Right cardiac atrium (tissue), 5 donors: ENCODE measurements at places on chromosomes 7 and 10. TPM values are rescaled to one million over a fixed set of nuclear protein-coding genes. Genes with fewer than 3 reads are reported as not detected.

DNA sequence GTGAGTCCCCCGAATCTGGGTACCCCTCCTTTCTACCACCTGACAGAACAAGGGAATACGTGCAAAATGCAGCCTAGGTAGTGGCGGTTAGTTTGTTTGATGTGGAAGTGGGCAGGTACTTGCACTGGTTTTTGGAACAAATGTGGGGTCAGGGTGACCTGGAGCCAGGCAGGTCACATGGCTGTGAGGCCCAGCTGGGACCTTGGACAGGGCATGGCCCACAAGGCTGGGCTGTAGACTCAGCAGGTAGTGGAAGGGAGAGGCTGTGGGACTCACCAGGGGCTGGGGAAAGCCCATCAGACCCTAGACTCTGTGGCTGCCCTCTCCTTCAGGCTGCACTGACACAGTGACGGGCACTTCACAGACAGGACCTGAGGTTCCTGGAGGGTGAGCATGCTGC, 159.9 kb upstream of the ADCY1 start:
- no peak for DNase-seq

DNA sequence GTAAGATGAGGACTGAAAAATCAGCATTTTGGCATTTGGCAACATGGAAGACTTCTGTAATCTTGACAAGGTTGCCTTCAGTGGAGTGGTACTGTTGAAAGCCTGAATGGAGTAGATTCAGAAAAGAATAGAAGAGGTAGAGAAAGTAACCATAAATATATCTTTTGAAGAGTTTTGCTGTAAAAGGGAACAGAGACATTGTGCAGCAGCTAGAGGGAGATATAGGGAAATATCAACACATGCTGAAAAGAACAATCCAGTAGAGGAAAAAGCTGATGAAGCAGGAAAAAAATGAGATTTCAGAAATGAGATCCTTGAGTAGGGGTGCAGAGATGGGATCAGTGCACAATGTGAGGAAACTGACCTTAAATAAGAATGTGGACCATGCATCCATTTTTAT, 60.0 kb downstream of the RAPGEF5 start:
- DNase-seq, result no peak

Gene TAC1
- total RNA-seq, result not detected

- no peak for DNase-seq
These were observed 11.6 kb downstream of the CRPPA start for GRCh38 chr7:16409777-16410176.

GRCh38 chr10:133388973-133389818, 4.8 kb upstream of the MTG1 start:
- no peak for DNase-seq

DNA sequence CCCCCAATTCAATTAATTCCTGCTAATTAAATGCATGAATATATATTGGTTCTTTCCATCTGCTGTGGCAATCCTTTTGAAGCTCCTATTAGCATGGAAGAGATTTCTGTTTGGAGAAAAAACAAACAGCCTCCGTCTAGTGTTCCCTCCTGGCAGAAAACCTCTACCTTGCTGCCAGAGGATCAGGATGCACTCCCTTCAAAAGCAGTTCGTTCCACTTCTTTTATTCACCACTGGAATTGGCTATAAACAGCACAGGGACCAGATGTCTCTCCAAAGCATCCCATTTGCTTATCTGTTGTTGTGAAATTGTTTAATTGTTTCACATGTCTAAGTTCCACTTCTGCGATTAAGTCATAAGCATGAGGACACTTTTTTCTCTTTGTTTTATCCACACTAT, 77.8 kb upstream of the PTN start:
- DNase-seq, result no peak

Gene SKAP2
- 12.9 TPM for total RNA-seq

- no peak for DNase-seq
These were observed 267.5 kb downstream of the SDK1 start for GRCh38 chr7:3568516-3568915.

Gene GIMAP1
- total RNA-seq, result 3.3 TPM

- DNase-seq, result peak; percentile 50
These were observed 95.2 kb downstream of the DNAJB6 start for GRCh38 chr7:157431951-157432540.

DNA sequence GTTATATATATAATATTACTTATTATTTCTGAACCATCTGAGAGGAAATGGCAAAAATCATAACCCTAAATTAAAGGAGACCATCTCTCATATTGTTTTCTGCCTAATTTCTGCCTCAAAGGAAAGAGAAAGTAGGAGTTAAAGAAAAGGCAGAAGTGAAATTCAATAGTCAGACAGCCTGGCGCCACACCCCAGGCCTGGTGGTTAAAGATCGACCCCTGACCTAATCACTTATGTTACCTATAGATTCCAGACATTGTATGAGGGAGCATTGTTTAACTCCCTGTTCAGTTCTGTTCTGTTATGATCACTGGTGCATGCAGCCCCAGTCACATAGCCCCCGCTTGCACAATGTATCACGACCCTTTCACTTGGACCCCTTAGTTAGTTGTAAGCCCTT, 24.9 kb upstream of the CHST3 start:
- no peak for DNase-seq

Gene HNRNPH3
- total RNA-seq, result 134 TPM

Gene MACC1
- 0.06 TPM for total RNA-seq

DNA sequence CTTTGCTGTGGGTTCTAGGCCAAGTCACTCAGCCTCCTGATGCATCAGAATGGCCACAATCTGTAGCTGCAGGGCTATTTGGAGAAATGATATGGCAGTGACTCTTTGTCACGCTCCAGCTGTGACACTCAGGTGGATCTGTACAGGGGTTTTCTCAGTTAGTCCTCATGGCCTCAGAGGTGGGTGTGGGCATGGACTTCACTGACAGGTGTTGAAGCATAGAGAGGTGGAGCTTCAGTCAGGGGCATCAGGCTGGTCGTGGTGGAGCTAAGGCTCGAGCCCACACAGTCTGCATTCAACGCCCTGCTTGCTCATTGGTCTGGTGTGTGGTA, 21.2 kb downstream of the PALD1 start:
- DNase-seq, result no peak

DNA sequence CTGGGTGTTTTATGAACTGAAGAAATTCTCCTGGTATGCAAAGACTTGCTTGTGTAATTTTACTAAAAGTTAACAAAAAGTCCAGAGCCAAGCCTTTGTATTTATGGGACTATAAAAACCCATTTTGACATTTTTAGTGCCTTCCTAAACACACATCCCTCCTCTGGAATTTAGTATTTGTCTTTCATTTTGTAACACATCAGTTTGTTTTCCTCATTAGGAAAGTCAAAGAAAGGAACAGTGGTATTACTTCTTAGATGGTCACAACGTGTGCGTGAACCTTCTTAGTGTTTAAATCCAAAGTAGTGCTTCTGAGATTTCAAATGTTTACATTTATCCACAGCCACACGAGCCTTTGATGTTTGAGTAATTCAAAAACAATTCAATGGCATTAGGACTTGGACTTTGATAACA, 103.2 kb upstream of the TMEM106B start:
- DNase-seq, result no peak

DNA sequence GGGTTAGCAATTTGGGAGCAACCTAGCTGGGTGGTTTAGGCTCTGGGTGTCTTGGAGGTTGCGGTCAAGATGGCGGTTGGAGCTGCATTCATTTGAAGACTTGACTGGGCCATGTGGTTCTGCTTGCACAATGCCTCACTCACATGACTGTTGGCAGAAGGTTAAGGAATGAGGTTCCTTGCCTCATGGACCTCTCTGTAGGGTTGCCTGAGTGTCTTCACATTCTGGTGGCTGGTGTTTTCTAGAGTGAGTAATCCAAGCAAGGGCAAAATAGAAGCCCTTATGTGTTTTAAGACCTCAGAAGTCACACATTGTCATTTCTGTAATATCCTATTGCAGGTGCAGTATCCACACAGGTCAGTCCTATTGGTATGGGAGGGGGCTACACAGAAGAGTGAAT, 52.0 kb downstream of the CDK14 start:
- DNase-seq, result no peak

GRCh38 chr7:107103369-107103768, 58.9 kb downstream of the PRKAR2B start:
- DNase-seq, result no peak

Gene FIS1
- total RNA-seq, result 285 TPM

Gene RPEL1
- not detected for total RNA-seq

Gene SAMD9L
- total RNA-seq, result 4.3 TPM

Gene SPDYE11
- total RNA-seq, result not detected

- no peak for DNase-seq
These were observed 750.2 kb downstream of the KCNMA1 start for GRCh38 chr10:76887223-76888010.

DNA sequence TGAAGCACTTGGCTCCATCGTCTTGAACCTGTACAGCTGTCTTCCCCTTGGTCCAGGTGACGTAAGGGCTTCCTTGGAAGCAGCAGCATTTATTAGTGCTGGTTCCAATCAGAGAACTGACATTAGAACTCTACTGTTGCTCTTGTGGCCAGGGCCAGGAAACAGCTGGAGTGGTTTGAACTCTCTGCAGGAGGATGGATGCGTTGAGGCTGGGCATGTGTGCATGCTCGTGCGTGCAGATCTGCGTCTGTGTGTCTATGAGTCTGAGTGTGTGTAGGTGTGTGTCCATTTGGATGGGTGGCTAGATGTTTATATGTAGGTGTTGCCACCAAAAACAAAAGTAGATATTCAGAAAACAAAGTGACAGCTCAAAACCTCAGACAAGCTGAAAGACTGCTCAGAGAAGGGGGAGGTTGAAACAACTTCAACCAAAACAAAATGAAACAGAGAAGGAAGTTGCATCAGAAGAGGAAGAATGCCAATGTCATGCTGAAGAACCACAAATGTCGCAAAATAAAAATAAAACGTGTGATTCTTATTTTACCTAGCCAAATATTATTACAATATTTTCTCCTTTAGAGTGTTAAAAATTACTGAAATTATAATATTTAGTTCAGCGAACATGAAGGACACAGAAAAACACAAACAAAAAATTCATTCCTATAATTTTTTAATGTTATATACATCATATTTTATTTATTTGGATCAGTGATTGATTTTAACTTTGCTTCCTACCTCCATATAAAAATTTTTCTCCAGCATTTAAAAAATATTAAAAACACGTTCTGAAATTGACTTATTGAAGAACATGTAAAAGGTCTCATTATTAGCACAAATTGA, 96.1 kb upstream of the MKLN1 start:
- peak; percentile 61 for DNase-seq

- DNase-seq, result peak; percentile 28
These were observed 9.8 kb upstream of the MAFK start for GRCh38 chr7:1520539-1521234.
